ENCODE measurements at places on chromosomes 4 and X.

DNA sequence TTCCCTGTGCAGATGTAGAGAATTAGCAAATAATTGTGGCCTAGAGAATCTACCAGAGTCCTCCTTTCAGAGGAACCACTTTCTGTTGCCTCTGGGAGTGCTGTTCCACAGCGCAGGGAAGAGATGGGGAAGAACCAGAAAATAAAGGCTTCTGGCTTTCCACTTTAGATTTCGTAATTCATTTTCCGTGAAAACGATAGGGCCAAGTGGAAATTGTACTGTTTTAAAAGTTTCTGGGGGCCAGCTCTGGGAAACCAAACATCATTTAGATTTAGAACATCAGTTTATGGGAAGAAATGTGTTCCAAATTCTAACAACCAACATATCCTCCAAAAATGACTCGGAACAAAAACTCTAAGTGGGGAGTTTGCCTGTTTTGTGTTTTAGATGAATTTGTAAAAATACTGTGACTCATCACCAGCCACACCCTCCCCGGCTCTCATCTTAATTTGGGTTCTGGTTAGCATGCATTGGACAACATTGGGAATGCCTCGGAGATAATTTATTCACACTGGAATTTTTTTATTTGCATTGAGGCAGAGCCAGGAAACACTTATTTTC lies 65.2 kb upstream of the LNX1 start:
- no peak overlapping the region for H3K4me3 ChIP-seq
- no peaks in the 10 kb centered on the region for H3K27me3 ChIP-seq

DNA sequence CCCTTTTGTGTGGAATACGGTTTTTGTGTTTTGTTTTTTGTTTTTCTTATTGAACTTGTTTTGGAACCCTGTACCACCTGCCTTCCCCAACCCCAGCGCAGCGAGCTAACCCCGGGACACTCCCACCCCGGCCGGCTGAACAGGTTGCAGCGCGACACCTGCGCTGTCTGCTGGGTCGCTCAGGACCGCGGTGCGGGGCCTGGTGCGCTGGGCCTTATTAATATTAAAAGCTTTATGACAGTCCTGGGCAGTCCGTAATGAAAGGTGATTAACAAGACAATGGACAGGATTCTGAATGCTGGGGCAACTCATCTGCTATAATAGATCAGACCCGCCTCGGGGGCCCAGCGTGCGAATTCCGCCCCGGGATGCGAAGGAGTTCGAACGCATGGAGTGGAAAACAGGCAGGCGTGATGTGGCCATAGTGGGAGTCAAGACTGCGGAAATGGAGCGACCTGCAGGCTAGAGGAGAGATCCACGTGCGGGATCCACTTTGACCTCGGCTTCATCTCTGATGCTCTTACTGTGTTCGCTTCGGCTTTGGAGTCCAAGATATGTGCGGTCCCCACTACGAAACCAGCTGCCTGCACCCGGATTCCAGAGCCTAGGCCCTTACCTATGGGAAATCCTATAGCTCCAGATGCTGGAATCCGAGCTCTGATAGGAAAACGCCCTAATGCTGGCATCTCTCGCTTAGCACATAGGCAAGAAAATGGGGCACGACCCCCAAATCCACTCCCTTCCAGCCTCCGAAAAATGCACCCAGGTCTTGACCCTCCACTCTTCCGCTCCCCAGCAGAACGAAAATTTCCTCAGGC lies 69.0 kb upstream of the TMEM33 start:
- H3K27me3 ChIP-seq, result peaks cover 10% of the 10 kb centered on the region
- H3K36me3 ChIP-seq, result no peaks in the 10 kb centered on the region
- H3K4me3 ChIP-seq, result no peak overlapping the region
- H3K27ac ChIP-seq, result no peak overlapping the region
- peaks cover 4% of the 10 kb centered on the region for H3K4me1 ChIP-seq
- DNase-seq, result no peak

DNA sequence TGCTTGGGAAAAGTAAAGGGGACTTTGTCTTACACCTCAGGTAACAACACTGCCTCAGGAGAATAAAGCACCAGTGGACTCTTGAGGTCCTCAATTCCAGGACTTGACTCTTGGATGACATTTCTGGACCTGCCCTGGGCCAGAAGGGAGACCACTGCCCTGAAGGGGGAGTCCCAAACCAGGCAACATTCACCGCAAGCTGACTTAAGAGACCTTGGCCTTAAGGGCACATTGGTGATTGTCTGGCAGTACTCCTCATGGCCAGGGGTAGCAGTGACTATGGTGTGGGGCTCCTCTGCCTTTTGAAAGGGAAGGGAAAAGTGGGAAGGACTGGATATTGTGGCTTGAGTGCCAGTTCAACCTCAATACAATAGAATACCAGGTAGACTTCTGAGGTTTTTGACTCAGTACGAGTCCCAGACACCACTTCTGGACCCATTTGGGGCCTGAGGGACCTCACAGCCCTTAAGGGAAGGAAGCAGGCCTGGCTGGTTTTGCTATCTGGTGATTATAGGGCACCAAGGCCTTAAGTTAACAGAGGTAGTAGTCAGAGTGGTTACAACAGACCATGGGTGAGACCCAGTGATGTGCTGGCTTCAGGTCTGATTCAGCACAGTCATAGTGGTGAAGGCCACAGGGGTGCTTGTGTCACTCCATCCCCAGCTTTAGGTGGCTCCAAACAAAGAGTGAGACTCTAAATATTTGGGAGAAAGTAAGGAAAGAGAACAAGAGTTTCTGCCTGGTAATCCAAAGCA lies 121.2 kb upstream of the TET2 start:
- H3K27me3 ChIP-seq, result no peaks in the 10 kb centered on the region
- no peaks in the 10 kb centered on the region for H3K4me1 ChIP-seq
- no peak overlapping the region for H3K4me3 ChIP-seq

DNA sequence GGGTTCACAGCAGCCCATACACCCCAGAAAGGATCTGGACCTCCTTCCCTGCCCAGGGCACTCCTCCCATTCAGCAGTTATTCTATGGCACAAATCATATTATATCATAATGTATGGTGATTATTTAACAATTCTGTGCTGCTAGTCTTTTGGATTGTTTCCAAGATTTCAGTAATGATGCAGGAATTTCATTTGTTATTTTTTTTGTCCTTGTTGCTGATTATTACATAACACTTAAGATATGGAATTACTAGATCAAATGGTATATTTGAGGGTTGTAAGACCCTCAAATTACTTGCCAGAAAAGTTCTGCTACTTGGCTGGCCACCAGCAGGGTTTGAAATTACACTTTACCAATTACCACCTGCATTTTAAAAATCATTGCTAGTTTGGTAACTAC lies 36.4 kb downstream of the QDPR start:
- H3K4me1 ChIP-seq, result no peaks in the 10 kb centered on the region
- no peak for DNase-seq
- H3K4me3 ChIP-seq, result no peak overlapping the region
- H3K27me3 ChIP-seq, result no peaks in the 10 kb centered on the region
- H3K27ac ChIP-seq, result no peak overlapping the region

DNA sequence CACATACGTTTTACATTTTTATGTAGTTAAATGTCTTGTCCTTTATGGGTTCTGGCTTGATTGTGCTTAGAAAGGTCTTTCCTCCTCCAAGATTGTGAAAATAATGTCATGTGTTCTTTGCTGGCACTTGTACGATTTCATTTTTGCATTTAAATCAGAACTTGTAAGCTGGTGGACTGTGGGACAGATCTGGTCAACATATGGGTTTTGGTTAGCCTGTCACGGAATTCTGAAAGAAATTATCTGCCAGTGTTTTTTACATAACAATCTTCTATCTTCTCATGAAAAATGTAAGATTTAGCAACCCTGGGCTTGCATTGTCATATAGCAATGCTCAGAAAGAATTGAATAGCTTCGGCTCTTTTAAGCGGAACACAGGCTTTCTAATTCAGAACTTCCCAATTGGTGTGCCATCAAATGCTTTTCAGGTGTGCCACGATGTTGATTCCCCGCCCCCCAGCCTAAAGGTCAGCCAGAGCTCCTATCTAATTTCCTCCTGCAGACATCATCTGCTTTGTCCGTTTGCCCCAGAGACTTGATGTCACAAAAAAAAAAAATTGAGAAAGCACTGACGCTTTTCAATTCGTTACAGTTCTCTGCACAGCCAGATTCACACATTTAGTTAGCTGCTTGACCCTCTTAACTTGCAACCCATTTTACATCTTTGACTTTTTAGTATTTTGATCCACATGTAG lies 16.2 kb downstream of the AFF1 start:
- H3K27ac ChIP-seq, result no peak overlapping the region
- H3K27me3 ChIP-seq, result no peaks in the 10 kb centered on the region
- DNase-seq, result no peak
- H3K4me3 ChIP-seq, result no peak overlapping the region

- no peak overlapping the region for H3K27ac ChIP-seq
- H3K27me3 ChIP-seq, result no peaks in the 10 kb centered on the region
- DNase-seq, result no peak
Measured at GRCh38 chrX:13196782-13197181, 123.1 kb downstream of the ATXN3L start.

- no peaks in the 10 kb centered on the region for H3K4me1 ChIP-seq
- no peak for DNase-seq
- no peak overlapping the region for H3K4me3 ChIP-seq
Measured at GRCh38 chrX:153590961-153591956, 7.7 kb downstream of the CCNQ start.

DNA sequence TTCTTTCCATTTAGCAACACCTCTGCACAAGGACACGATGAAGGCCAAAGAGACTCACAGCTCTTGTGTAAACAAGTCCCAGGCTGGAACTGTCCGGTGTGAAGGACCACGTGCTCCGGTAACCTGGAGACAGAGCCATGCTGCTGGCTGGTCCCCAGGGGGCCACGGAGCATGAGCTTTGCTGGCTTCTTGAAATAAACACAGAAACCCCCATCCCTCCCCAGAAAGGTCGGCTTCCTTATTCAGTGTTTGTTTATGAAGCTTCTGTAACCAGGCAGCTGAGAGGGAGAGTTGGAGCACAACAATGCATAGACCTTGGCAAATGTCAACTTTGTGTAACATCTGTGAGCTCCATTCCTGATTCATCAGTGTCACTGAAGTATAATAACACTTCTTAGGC lies 109.4 kb downstream of the GPR143 start:
- H3K4me1 ChIP-seq, result no peaks in the 10 kb centered on the region
- H3K27ac ChIP-seq, result no peak overlapping the region
- H3K36me3 ChIP-seq, result peaks cover 3% of the 10 kb centered on the region
- H3K4me3 ChIP-seq, result no peak overlapping the region

DNA sequence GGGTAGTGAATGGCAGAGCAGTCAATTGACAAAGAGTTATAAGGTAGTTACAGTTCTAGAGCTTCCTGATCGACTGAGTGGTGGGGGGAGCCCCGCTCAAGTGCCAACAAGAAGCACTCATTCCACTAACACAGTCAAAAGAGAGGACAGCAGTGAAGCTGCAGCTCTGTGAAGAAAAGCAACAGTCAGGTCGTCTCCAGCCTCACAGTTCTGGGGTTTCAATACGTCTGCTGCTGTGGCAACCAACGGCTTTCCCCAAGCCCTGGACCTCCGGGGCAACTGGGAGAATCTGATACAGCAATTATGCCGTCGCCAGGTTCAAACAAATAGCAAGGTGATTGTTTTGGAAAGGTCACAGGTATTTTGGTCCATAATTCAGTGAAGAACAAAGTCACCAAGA lies 30.8 kb downstream of the GPM6B start:
- H3K4me1 ChIP-seq, result no peaks in the 10 kb centered on the region
- DNase-seq, result no peak
- no peak overlapping the region for H3K4me3 ChIP-seq

Measured in GM12878 (cell line).